ENCODE measurements at places on chromosomes 6 and 20.

- no peak for DNase-seq
These were observed 480.9 kb upstream of the NOX3 start for GRCh38 chr6:155936551-155936950.

DNA sequence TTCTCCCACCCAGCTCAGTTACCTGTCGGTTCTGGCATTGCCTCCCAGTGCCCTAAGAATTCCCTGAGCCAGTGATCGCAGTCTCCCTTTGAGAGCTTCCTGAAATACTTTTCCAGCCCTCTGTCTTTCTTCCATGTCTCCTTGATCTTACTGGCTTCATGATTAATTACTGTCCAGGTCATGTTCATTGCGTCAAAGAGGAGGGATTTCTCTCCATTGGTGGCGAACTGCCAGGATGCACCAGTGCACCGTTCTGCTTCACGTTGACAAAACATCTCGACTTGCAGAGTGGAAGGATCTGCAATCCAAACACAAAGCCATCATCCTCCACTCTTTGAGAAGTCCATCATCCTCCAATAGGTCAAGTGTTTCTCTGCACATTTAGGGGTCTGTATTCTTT is 8.6 kb downstream of the RAET1E start:
- DNase-seq = no peak

- DNase-seq = no peak
These were observed 92.6 kb downstream of the RNGTT start for GRCh38 chr6:88870717-88871330.

DNA sequence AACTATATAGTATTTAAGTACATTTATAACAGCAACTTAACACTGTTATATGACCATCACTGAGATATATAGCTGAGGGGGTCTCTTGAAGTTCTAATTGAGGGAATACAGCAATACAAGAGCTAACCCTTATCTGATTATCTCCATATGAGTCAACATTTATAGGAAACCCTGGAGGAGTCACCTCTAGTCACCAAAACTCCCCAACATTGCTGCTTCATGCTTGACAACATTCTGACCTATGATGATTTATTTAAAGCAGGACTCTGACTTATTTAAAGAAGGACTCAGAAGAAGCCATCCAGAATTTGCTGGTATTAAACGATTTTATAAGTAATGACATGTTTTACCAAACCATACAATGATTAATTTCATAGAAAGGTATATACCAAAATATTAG is 182.6 kb upstream of the NOX3 start:
- no peak for DNase-seq

- no peak for DNase-seq
These were observed 242.7 kb upstream of the PDE10A start for GRCh38 chr6:165905744-165906143.

- DNase-seq = no peak
These were observed 6.3 kb upstream of the FOXF2 start for GRCh38 chr6:1382883-1383728.

DNA sequence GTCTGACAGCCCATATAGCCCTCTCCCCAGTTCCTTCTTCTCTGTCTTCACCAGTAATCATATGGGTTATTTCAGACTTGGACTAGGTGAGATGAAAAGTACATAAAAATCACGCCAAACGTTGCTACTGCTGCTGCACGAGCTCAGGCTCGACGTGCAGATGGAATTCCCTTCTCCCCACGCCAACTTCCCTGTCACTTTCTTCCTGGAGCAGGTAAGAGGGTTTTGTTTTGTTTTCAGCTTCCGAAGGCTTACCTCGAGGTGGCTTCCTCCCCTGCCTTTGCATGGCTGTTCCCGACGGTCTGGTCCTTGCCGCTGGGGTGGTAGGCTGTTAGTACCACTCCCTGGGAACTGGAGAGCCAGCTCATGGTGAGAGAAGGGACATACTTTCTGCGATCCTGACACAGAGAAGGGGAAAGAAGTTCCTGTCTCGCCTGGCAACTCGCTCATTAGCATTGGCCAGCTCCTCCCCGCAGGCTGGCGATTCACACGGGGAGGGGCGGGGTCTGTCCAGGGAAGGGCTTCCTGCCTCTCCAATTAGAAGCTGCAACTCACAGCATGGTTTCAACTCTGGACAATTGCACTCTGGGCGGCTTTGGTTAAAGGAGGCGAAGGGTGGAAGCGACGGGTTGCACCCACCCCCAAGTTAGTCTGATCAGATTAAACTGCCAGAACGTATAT is at the start of gene ARHGAP18:
TSS of gene ARHGAP18 (minus strand) at position 409 of the 681 bp plus-strand sequence. CDS start at position 368, 41 bp downstream.
- DNase-seq = peak; percentile 59

GRCh38 chr20:64160118-64160517 is 4.1 kb upstream of the MYT1 start:
- no peak for DNase-seq

DNA sequence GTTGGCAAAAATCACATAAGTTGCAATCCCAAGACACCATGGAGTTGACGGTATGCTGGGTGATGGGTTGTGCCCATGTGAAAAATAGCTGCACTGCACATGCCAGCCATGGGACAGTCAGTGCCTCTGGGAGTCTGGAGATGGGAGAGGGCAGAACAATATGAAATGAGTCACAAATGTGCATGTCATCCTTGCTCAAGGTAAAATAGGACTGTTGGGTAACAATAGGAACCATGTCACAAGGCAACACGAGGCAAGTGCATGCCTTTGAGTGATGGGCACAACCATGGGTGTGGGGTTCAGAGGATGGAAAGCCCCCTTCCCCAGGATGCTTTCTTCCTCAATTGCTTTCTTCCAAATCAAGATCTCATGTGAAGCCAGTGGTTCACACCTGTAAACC is 70.5 kb upstream of the PIM1 start:
- no peak for DNase-seq

DNA sequence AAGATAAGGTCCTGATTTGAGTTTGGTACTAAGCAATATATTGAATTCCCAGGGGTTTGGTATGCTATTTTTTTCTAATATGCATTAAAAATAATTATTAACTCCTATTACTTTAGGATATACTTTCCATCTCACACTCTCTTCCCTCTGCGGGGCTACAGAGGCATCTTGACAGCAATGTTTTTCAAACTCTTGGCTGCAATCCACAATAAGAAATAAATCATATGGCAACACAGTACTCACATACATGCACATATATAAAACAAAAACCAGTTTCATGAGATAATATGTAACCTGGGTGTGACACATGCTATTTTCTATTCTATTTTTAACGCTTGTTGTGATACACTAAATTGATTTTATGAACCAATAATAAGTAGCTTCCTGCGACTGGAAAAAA is 189.5 kb downstream of the UNC5CL start:
- no peak for DNase-seq

GRCh38 chr6:107128175-107128574 is 12.9 kb upstream of the BEND3 start:
- no peak for DNase-seq

DNA sequence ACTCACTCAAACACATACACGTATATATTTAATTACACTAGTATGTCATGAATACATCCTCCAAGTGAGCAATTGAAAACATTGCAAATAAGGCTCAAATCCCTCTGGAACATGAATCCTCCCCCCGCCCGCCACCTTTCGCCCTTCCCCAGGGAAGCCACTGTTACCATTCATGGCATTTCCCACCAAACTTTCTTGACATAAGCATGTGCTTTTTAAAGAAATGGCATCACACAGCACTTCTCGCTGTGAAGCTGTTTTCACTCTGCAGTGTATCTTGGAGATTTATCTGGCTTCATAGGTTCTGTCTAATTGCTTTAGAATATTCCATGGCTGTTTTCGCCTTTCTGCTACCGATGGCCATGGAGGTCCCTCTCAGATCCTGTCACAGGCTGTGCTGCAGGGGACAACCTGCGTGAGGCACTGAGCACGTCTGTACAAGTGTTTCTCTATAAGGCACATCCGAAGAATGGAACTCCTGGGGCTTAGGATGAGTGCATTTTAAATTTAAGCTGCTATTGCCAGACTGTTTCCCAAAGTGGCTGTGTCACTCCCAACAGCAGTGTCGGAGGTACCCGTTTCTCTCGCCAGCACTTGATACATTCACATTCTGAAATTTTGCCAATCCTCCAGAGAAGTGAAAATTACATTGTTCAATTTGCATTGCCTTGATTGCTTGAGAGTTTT is 22.2 kb upstream of the PHACTR3 start:
- DNase-seq = no peak

DNA sequence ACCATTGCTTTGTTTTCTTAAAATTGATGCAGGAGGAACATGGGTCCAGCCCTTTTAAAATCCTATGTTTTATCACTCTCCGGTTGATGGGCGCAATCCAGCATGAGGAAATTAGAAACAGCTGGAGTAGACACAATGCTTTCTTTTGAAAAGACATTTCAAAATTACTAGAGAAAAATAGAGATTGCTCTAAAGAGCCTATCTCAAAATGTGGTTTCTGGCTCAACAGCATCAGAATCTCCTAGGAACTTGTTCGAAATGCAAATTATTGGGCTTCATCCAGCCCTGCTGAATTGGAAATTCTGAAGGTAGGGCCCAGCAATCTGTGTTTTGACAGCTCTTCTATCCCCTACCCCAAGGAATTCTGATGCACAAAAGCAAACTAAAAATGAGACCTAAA is 190.8 kb upstream of the BMP2 start:
- no peak for DNase-seq

GRCh38 chr6:8229915-8230756 is 127.8 kb upstream of the EEF1E1 start:
- no peak for DNase-seq

DNA sequence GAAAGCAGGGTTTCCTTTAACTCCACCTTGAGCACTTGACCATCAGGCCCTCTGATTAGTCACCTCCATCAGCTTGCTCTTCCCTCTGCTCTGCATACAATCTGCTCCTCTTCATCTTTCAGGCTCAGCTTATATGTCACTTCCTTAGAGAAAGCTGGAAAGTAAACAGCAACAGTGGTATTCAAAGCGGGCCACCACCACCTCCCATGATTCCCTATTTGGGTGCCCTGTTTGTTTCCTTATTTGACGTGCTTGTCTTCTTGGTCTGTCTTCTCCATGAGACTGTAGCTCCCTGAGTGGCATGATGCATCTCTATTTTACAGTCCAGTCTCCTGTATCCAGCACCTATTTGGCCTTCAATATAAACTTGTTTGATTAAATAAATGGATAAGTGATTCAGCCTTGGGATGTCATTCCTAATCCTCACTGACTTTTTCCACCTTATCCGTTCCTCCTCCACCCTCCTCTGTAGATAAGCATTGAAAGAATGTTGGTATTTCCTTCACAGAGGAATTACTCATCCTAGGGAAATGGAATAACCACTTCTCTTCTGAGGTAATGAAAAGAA is 102.8 kb upstream of the SGK1 start:
- no peak for DNase-seq

DNA sequence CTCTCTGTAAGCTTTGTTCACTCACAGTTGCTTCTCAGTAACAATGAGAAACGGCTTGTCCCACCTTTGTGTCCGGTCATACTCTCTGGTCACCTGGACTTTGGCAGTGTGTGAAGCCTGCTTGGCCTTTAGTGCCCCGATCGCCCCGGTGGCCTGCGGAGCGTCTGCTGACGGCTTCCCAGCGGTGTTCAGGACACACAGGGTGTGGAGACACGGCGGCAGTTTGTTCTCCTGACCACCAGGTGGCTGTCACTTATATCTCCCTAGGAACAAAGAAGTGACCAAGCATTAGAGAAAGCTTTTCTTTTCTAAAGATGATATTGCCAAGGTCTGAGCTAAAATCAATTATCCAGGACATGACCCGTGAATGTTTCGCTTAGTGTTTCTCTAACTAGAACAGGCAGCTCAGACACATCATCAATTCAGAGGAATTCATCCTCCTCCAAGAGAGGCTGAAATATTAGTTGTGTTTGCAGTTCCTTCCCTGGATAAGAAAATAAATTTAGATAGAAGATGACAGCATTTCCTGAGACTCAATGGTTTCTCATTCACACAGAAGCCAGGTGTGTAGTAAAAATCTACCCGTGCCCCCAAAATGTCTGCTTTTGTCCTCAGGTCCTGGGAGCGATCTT is 167.4 kb upstream of the THBS2 start:
- DNase-seq = no peak

- DNase-seq = no peak
These were observed 84.7 kb upstream of the SCP2D1 start for GRCh38 chr20:18728870-18729224.

GRCh38 chr20:47998736-47999135 is 213.5 kb upstream of the SULF2 start:
- DNase-seq = no peak

DNA sequence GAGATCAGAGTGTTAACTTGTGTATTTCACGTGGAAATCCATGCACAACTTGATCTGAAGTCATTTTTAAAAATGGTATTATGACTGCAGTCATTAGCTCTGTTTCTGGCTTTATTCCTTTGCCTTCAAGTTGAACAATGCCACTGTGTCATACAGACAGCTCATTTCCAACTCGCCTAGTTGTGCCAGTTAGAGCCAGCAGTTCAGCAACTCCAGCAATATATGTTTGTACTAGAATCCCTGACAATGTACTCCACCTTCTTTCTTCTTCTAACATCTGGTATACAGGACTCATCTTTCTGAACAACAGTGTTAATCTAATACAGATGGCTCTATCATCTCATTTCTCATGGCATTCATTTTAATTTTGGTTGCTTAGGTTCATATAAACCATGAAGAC is 418.3 kb upstream of the POU3F2 start:
- DNase-seq = no peak

GRCh38 chr6:43074847-43075669 is 1.1 kb upstream of the PTK7 start:
- no peak for DNase-seq

- no peak for DNase-seq
These were observed 140.8 kb downstream of the ZFAND3 start for GRCh38 chr6:37960139-37960935.

- DNase-seq = no peak
These were observed 195.5 kb downstream of the JARID2 start for GRCh38 chr6:15441215-15441868.

GRCh38 chr6:157500022-157500421 is 119.0 kb downstream of the ZDHHC14 start:
- DNase-seq = no peak

DNA sequence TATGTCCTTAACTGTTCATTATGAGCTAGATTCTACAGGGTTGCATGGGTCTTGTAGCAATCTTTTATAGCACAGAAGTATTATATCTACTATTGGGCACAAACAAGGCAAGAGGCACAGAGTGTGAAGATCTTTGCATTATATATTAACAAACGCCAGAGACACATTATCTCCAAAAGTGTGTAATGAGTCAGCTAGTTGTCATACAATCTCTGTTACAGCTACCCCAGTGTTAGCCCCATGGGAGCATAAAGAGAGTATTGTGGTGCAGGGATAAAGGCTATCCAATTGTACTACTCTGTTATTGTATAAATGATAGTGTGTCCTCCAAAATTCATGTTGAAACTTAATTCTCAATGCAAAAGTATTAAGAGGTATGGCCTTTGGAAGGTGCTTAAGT is 148.4 kb upstream of the RIMS1 start:
- DNase-seq = no peak

GRCh38 chr6:100134703-100135102 is 140.7 kb upstream of the MCHR2 start:
- no peak for DNase-seq

DNA sequence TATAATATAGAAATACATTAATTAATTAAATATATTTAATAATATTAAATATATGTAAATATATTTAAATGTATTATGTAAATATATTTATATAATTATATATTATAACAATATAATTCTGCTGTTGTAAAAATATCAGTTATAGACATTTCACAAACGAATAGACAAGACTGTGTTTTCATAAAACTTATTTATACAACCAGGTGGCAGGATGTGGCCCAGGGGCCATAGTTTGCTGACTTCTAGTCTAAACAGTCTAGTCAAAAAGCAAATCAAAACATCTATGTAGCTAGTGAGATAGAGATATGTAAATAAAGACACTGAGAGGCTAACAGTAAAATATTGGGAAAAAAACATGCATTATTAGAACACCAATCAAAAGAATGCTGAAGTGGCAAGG is 136.4 kb downstream of the TBXT start:
- DNase-seq = no peak
